GM13977 (cell line): ENCODE measurements at places on chromosomes 5 and 9.

DNA sequence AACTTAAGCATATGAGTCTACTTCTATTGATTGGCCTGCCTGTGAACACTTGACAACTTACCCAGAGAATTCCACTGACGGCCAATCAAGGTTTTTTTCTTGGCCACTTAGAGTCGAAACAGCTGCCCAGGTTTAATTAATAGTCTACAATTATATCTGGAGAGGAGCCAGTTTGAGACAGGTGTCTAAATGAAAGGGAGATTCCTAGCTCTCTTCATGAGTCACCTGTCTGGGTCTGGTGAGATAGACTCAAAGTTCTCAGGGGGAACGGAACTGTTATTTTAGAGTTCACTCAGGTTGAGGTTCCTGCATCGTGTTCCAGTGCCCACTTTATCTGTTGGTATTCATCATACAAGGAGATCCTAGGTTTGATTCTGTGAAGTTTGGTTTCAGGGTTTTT lies 111.0 kb downstream of the CD180 start:
- no peak for DNase-seq

DNA sequence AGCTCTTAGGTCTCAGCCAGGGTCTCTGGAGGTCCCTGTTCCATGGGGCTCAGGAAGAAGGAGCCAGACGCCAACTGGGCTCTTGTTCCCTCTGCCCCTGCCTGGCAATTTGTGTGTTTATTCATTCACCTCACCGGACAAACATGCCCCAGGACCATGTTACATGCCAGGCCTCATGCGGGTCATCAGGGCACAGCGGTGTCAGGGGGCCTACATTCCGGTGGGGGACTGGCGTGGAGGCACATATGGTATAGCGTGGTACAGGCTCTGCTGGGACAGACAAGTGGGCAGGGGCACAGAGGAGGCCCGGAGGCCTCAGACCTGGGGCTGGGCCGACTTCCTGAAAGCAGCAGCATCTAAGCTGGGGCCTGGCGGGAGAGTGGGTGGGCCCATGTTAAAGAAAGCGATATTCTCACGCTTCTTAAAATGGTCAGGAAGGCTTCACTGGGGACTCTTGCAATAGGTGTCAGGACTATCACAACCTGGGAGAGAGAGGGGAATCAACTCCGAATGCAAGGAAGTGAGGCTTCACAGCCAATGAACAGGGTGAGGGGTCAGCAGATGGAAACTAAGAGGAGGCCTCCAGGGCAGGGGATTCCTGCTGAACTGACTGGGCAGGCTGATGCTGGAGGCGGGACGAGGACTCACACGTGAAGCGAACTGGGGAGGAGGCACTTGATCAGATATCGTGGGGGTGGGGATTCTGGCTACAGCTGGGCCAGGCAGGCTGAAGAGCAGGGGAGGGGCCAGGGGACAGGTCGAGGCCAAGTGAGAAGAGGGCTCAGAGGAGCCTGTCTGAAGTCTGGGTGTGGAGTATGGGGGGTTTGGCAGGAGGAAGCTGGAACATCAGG lies 41.9 kb downstream of the NCS1 start:
- no peak for DNase-seq

- DNase-seq, result no peak
Observed at GRCh38 chr5:158051036-158051435, 192.1 kb upstream of the CLINT1 start.

GRCh38 chr9:123611226-123611625 lies 255.2 kb downstream of the CRB2 start:
- no peak for DNase-seq

- no peak for DNase-seq
Observed at GRCh38 chr5:116912221-116912620, 337.6 kb upstream of the SEMA6A start.

GRCh38 chr9:129852579-129852978 lies 17.3 kb downstream of the USP20 start:
- DNase-seq, result no peak

DNA sequence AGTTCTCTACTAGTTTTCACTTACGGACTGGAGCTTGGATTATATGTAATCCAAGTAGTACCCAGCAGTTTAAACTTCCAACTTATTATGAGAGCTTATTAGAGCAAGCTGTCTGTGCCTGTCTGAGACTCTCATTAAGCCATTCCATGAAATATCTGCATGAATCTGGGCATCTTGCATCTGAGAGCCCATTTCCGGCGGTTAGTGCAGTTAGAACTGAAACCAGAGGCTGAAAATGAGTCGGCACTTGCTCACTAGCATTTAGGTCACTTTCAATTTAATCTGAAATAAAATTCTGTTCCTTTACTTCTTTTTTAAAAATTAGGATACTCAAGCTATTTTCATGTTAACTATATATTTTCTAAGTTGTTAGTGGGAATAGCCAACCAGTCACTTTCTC lies 102.2 kb downstream of the MEGF10 start:
- no peak for DNase-seq

DNA sequence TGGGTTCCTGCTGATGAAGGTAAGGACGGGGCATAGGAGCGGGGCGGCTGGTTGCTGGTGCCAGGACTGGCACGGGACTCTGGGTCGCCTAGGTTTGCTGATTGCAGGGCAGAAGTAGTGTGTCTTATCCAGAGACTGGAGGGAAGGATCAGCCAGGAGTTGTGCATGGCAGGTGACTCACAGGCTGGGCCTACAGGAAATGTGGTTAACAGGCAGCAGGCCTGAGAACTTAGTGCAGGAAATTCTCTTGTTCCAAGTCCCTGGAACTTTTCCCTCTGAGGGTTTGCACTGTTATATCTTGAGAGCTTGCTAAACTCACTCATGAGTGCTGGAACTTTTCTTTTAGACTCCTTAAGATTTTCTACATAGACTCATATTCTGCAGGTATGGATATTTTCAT lies 95.1 kb downstream of the ANXA2R start:
- DNase-seq, result no peak

GRCh38 chr5:85049020-85049419 lies 664.3 kb upstream of the EDIL3 start:
- no peak for DNase-seq

DNA sequence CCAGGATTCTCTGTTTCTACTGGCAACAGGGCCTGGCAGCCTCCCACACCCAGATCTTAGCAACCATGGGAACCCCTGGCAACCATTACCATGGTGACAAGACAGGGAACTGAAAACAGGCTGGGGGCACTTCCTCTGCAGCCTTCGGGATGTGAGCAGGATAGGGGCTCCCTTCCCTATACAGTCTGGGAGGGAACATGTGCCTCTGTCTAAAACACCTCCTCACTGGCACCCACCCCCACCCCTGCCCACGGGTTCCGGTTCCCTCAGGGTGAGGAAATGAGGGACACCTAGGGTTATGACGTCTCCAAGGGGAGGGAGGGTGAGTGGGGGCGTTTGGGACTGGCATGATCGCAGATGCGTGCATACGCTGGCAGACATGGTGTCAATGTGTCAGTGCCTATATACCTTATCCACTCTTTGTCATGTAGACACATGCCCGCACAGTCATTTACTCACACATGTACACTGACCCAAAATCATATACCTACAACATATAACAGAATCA lies 3.0 kb upstream of the DNAJB5 start:
- DNase-seq, result no peak

DNA sequence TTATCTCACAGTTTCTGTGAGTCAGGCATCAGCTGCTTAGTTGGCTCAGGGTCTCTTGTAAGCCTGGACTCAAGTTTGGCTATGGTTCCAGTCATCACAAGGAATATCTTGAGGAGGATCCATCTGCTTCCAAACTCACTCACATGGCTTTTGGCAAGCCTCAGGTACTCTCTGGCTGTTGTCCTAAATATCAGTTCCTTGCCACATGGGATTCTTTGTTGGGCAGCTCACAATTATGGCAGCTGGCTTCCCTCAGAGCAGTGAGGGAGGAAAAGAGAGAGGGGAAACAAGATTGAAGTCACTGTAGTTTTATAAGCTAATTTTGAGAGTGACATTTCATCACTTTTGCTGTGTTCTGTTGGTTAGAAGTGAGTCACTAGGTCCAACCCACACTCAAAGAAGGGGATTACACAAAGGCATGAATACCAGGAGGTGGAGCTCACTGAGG lies 144.5 kb downstream of the GCNT1 start:
- no peak for DNase-seq

- no peak for DNase-seq
Observed at GRCh38 chr5:180463216-180463900, 30.8 kb upstream of the CNOT6 start.

DNA sequence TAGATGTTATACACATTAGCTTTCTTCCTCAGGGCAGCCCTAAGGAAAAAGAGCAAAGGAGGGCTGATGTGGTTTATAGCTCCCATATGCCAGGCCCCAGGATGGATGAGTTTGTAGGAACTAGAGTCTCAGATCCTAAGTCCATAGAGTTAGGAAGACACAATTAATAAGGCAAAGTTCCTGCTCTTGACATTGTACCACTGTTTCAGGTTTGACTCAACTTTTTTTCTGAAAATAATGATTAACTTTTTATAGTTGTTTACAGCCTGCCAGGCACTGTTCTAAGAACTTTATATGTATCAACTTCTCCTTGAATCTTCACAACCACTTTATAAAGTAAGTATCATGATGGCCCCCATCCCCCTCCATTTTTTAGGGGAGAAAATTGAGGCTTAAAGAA lies 339.5 kb downstream of the PDE4D start:
- DNase-seq, result no peak

DNA sequence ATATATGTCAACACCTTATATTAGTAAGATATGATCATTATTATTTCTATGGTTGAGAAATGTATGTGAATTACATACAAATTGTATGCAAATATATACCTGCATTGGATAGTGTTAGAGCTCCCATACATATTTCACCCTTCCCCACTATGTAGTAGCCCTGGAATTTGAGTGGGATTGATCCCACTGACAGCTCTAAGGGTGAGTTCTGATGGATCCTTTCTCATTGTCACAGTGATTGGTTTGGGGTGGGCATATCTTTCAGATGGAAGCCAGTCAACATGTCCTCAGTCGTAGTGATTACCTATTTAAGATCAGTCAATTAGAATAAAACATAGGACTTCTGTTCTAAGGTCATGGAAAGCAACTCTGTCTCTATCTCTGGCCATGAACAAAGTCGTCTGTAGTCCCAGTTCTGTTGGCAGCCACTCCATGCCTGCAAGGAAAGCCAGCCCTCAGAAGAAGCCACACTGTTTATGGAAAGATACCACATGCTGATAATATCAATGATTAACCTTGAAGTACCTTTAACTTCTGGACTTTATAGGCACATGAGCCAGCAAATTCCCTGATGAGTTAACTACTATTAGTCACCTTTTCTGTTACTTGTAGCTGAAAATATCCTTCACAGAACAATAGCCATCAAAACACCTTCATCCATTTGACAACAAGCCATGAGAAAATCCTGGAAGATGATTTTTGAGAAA lies 5.1 kb upstream of the CCDC192 start:
- DNase-seq, result no peak

GRCh38 chr5:178532236-178532635 lies 58.0 kb downstream of the COL23A1 start:
- DNase-seq, result no peak

GRCh38 chr9:96476591-96476990 lies 26.6 kb downstream of the HABP4 start:
- DNase-seq, result no peak

DNA sequence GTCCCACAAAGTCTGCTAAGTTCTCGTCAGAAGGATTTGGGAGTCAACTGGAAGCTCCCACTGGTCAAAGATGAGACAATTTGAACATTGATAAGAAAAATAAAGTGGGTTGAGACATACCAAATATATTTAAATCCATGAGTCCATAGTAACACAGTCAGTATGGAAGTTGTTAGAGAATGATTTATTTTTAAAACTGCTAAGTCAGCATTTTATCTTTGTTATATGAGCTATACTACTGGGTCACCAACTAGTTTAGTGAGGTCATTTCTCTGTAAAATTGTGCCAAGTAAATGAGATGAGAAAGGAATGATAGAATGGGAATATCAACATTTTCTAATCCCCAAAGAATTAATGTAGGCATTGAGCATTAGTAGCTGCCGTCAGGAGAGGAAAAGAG lies 60.2 kb downstream of the UHRF2 start:
- DNase-seq, result no peak

GRCh38 chr5:119347574-119347973 lies 8.2 kb upstream of the TNFAIP8 start:
- no peak for DNase-seq
